SJSA1 (cell line): ENCODE measurements at places on chromosomes 16 and 17.
A peak's percentile ranks its signal among the peaks of the same experiment; 100 is the strongest.

DNA sequence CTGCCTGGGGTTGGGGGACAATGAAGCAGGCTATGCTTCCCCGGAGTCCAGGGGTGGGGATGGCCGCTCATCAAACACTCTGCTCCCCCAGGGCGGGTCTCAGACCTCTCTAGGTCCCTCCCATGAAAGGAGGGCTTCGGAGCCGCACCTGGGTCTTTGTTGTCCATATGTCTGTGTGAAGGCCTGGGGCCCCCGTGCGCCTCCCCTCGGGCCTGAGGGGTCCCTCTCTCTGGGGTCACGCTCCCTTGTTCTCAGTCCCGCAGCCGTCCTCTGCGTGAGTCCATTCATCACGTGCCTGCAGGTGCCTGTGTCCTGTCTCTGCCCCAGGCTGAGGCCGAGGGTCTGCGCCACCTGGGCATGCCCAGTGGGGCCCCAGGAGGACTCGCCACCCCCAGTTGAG lies 15.6 kb downstream of the BAHCC1 start:
- DNase-seq: no peak

DNA sequence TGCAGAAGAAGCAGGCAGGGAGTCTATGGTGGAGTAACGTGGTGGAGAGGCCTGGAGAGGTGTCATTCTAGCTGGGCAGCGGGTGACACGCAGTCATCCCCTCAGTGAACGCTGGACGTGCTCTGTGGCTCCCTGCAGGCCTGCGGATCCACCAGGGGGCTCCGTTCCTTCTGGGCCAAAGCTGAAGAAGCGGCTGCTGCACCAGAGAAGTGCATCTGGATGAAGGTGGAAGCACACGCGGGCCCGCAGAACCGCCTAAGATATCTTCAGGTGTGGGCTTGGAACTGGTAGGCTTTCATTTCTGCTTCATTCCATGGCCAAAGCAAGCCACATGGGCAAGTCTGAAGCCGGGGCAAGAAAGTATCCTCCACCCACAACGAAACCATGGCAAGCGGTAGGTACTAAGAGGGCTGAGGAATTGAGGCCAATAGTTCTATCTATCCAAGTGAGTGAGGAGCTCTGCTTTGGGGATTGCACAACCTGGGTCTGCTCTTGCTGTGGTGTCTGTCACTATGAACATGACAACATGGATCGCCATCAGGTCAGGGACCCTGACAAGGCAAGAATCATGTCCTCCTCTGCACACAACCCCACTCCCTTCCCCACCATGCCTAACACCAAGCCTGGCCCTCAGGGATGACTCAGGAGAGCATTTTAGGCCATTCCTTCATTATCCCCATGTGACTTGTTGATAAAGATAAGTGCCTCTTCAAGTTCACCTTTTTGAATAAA lies 78.9 kb upstream of the FBXO47 start:
- DNase-seq: no peak

DNA sequence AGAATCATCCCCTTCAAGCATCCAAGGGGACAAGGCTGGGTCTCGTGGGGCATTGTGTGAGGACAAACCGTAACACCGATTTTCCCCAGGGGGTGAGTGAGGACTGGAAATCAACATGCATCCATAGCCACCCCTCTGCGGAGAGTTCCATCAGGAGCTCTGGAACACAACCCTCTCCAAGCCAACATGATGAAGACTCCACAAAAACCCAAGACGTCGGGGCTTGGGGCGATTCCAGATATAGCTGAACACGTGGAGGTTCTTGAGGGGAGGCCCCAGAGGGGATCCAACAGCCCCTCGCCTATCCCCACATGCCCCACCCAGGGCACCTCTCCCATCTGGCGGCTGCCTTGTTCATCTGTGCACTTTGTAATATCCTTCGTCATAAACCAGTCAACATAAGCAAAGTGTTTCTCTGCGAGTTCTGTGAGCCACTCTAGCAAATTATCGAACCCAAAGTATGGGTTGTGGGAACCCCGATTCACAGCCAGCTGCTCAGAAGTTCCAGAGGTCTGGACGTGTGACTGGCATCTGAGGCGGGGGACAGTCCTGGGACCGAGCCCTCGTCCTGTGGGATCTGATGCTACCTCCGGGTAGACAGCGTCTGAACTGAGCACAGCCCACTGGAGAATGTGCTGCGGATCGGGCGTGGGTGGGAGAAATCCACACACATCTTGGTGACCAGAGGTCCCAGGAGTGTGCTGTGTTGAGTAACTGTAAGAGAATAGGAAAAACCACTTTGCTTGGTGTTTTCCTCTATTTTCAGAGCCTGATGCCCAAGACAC lies 55.5 kb downstream of the RPH3AL start:
- no peak for DNase-seq

DNA sequence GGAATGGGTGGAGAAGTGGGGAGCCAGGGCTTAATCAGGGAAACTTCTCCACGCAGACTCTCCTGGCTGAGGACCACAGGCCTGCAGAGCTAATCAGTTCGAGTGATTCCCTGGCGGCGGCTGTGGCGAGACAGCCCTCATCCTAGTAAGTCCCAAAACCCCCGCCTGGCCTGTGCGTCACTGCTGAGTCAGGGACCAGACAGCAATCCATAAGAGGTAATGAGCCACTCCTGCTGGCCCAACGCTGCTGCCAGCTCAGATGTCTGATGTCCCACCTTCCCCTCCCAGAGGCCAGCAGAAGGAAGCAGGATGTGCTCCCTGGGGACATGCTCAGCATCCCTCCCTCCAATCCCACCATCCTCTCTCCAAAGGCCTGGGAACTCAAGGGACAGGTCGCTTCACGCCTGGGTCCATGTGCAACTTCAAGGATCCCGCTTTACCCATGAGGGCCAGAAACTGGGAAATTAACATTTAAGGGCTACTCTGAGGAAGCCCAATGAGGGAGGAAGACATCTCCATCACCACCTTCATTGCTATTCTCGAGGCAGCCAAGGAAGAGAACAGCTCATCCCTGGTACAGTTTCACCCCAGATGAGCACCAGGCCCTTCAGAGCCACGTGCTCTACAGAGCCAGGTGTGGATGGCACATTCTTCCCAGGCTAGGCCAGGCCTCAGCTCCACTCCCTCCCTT lies 7.9 kb downstream of the ACLY start:
- DNase-seq: peak; percentile 98

DNA sequence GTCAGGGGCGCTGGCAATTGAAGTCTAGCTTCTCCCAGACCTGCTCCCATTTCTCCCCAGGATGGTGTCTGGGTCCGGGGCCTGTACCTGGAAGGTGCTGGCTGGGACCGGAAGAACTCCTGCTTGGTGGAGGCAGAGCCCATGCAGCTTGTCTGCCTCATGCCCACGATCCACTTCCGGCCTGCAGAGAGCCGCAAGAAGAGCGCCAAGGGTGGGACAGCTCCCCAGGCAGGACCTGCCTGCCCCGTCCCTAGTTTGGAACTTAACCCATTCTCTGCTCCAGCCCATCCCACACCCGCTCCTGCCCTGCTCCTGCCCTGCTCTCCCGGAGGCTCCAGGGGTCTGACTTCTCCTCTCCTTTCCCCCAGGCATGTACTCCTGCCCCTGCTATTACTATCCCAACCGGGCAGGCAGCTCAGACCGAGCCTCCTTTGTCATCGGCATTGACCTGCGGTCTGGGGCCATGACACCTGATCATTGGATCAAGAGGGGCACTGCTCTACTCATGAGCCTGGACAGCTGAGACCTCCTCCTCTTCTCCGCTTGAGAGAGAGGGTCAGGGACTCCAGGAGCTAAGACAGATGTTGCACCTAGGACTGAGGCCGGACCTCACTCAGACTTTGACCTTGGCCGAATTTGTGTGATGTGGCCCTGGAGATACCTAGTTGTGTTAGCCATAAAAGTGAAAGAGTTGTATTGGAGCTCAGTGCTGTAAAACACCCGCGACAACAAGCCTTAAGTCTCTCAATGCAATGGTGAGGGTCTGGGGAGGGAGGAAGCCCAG lies 814 bp upstream of the KDM6B start:
- DNase-seq: no peak

- DNase-seq: no peak
Observed at GRCh38 chr16:75065149-75065505, 51.5 kb downstream of the LDHD start.

GRCh38 chr17:35161281-35161761 lies 13.7 kb downstream of the UNC45B start:
- no peak for DNase-seq

DNA sequence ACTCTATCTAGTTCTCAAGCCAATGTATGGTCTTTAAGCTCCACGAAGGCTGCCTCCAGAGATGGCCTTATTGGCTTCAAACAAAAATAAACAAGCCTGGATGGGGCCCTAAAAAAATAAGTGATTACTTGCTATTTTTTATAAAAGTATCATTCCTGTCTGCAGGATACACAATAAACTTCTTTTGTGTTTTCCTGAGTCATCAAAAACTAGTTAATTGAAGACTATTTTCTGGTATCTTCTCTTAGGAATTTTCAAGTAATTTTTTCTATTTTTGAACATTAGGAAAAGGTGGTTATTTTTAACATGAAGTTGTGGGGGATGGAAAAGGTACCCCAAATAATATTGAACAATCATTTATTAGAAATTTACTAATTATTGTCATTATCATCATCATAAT lies 213.1 kb upstream of the DYNLRB2 start:
- no peak for DNase-seq

- no peak for DNase-seq
Observed at GRCh38 chr16:2152695-2153506, 2.7 kb upstream of the TRAF7 start.

GRCh38 chr17:6413065-6413464 lies 21.9 kb downstream of the AIPL1 start:
- peak; percentile 32 for DNase-seq

DNA sequence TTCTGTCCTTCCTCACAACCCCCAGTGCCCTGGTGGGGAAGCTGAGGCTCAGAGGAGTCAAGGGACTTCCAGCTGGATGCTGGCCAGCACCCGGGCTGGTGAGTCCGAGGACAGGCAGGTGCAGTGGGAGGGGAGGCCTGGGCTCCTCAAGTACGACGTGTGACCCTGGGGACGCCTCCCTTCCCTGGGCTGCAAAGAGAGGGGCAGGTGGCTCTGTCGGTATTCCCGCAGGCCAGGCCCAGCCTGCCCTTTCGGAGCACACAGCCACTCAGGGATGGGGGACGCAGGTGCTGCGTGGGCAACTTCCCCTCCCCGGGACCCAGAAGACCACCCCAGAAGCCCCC lies 33.1 kb upstream of the PVALEF start:
- DNase-seq: no peak

DNA sequence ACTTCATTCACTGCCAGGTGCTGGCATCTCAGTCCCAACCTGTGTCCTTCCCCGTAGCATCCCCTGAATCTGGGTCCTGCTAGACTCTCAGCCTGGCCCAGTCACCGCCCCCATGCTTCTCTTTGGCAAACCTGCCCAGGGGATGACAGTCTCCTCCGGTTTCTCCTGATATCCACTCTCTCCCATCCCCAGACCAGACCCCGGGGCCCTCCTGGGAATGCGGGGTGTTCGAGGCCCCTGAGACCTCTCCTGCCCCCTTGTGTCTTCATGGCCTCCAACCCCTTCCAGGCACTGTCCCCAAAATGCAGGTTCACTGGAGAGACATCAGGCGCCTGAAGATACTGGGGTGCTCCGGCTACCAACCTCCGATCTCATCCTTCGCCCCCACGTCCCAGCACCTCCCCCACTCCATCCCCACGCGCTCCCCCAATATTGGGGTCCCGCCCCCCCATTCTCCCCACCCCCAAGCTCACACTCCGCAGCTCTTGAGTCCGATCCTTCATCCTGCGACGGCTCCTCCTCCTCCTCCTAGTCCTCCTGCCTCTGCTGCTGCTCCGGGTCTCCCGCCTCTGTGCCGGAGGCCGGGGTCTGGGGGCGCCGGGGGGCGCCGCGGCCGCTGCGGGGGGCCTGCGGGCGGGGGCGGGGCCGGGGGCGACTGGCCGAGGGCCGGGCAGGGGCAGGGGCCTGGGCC lies 399 bp downstream of the STX1B start:
- DNase-seq: no peak

DNA sequence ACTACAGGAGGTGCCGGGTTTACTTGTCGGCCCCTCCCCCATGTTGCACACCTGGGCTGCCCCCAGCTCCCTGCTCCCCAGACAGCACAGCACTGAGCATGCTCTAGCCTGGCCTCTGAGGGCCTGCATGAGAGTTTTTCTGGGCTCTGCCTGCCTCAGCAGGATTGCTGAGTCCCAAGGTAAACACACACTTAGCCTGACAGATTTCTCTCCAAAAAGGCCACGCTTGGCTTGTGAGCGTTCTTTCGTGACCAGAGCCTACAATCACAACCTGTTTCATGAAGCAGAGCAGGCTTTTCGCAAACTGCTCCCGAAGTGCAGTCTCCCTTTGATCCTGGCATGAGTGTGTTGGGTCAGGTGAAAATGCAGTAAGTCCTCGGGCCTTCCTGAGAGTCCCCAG lies 9.8 kb upstream of the CD300E start:
- DNase-seq: no peak

- no peak for DNase-seq
Observed at GRCh38 chr16:88936008-88936555, 40.9 kb downstream of the CBFA2T3 start.

DNA sequence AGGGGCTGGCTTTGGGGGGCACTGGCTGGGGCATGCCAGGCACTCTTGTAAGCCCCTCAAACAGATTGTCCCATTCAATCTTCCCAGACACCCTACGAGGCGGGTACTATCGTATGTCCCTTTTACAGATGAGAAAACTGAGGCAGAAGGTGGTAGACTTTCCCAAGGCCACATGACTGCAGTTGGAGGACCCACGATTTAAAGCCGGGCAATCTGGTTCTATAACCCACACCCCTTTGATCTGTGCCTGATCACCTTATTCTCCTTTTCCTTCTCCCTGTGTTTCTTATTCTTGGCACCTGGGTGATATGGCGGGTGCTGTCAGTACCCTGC lies 146.3 kb upstream of the IRX3 start:
- DNase-seq: no peak

DNA sequence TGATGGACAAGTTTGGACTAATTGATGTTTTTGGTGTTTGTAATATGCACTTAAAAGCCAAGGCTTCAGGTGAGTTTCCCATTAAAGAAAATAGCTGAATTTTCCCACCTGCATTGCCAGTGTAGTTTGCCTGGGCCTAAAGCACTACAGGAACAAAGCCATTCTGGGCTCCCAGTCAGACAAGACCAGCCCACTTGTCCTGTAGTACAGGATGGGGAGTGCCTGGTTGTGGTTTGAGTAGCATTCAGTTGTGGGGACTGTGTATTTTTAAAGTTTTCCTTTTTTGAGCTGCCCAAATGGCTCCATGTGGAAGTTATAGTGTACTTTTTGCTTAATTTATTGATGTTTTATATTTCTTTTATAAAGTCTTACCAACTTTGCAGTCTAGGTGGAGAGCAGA lies 91.7 kb downstream of the TANGO6 start:
- no peak for DNase-seq

DNA sequence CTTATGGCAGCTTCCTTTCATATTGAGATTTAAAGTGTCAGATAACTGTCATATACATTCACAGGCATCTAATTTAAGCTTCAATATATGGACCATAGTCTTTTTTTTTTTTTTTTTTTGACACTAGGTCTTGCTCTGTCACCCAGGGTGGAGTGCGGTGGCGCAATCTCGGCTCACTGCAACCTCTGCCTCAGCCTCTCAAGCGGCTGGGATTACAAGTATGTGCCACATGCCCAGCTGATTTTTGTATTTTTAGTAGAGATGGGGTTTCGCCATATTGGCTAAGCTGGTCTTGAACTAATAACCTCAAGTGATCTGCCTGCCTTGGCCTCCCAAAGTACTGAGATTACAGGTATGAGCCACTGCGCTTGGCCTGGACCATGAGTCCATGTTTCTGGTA lies 13.6 kb downstream of the CEP95 start:
- no peak for DNase-seq
